ENCODE measurements at places on chromosomes 16 and 17.

DNA sequence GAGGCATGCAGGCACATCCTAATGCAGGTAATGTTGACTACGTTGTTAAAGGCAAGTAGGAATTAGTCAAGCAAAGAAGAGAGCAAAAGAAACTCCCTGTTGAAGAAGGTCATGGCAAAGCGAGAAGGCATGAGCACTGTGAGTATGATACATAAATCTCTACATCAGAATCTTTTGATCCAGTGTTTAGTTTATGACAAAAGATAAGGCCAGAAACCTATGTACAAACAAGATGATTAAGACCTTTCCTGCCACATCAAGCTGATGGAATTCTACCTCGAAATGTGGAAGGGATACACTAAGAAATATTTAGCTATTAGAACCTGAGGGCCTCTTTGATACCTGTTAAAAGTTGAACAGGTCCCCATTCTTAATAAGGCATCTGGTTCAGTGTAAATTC lies 20.2 kb downstream of the SYCE1L start:
- no peak for DNase-seq

DNA sequence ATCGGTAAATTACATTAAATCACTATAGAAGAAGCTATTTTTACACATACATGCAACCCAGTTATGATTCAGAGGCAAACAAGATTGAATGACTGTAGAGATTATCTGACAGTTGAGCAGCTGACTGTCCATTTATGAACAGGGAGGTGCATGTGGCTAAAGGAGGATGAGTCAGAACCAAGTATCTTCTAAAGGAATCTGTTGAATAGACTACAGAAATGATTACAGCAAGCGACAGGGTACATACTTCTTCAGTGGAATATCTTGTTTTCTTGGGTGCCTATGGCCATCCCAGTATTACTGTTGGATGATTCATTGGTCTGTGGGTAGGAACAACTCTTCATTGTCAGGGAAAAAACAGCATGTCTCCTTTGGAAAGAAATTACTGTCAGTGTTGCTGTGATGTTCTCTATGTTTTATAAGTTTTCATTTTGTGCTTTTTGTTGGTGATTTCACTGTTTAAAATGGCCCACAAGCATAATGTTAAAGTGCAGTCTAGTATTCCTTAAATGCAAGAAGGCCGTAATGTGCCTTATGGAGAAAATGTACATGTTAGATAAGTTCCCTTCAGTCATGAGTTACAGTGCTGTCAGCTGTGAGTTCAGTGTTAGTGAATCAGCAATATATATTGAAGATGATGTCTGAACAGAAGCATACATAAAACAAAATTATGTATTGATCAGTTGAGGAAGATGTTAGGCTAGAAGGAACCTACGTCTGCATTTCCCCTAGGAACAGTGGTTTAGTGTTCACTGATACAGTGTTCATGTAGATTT lies 27.0 kb downstream of the CBFB start:
- no peak for DNase-seq

- no peak for DNase-seq
Observed at GRCh38 chr17:28279411-28279810, 39.6 kb upstream of the TMEM97 start.

DNA sequence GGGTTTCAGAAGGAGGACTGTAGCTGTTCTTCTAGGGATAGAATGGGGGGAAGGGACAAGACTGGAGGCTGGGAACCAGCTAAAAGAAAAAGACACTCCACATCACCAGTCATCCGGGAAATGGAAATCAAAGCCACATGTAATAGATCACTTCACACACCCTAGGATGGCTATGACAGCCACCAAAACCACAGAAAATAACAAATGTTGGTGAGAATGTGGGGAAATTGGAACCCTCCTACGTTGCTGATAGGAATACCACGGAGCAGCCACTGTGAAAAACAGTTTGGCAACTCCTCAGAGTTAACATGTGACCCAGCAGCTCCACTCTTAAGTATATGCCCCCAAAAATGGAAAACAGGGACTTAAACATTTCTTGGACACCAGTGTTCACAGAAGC lies 2.3 kb downstream of the TLE7 start:
- DNase-seq: no peak

DNA sequence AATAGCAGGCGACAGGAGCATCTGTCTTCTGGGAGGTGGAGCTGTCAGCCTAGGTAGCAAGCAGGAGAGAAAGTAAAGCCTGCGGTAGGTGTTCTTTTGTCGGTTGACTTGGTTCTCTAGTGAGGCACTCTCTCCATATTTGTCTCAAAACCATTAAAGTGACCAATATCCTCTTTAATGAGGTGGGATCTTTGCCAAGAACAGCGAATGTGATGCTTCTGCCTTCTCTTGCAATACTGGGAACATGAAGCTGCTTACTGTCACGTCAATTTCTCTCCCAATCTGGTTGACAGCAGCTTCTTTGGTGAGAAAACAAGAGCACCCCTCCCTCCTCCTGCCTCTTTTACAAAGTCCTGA lies 176.7 kb downstream of the ABCC12 start:
- no peak for DNase-seq

GRCh38 chr17:72782985-72783701 lies 309.3 kb downstream of the SLC39A11 start:
- DNase-seq: no peak

DNA sequence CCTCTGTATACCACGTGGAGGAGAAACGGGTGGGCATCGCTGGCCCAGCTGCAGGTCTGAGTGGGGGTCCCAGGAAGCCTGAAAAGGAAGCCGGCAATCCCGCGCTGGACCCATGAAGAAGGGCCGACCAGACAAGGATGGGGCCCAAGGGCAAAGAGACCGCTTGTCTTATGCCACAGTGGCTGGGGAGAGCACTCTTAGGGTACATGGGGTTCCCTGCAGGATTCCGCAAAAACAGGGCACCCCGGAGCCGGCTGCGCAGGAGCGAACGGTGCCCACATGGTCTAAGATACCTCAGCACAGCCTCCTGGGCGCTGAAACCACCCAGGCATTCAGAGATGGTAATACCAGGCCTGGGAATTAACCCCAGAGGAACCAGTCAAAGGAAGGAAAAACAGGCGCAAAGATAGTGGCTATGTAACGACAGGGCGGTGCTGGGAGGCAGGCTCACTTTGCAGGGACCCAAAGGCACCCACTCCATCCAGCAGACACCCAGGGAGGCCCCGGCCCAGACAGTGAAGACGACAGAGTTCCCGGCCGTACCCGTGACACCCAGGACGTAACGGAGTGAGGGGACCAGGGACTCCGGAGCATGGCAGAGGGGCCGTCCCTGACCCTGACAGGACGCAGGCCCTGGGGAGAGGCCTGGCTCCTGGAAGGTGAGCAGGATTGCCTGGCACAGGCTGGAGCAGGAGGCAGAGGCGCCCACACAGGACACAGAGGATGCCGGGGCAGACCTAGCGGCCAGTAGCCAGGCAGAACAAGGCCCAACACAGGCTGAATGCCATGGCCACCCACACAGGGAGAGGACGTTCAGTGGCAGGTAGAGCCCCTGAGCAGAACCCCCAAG lies 10.3 kb downstream of the PIEZO1 start:
- DNase-seq: no peak

DNA sequence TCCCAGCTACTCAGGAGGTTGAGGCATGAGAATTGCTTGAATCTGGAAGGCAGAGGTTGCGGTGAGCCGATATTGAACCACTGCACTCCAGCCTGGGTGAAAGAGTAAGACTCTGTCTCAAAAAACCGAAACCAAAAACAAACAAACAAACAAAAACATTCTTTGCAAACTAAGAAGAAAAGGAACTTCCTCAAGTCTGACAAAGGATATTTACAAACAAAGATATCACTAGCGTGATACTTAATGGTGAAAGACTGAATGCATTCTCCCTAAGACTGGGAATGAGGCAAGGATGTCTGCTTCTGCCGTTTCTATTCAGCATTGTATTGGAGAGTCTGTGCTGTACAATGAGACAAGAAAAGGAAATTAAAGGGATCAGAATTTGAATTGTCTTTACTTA lies 10.5 kb upstream of the MPO start:
- DNase-seq: no peak

GRCh38 chr16:11142261-11142630 lies 113.8 kb downstream of the SOCS1 start:
- no peak for DNase-seq

DNA sequence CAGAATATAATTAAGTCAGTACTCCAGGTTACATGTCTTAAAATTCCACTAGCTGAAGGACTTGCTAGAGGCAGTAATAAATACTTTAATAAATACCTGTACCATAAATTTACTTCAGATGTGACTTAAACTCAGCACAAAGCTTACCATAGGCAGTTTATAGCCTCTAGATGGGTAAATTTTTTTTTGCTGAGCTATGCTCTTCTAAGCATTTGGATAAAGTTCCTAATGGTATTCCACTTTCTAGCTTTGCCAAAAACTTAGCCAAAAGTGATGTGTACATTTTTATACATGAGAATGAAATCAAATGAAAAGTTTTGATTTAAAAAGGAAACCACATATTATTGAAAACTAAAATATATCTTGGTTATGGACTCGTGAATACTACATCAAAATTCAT lies 63.7 kb upstream of the DHX40 start:
- DNase-seq: no peak

GRCh38 chr16:70483426-70483825 lies 29.0 kb downstream of the FCSK start:
- DNase-seq: no peak

DNA sequence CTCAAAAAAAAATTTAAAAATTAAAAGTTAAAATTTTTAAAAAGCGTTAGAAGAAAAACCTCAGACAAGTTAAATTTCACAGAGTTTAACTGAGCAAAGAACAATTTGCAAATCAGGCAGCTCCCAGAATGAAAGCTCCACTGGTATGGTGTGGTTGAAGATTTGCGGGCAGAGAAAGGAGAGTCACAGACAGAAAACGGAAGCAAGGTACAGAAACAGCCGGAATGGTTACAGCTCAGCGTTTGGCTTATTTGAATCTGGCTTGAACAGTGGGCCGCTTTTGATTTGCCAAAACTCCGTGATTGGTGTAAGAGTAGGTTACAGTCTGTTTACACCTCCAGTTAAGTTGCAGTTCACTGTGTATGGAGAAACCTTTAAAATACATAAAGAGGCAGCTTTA lies 297.1 kb downstream of the HS3ST4 start:
- no peak for DNase-seq

DNA sequence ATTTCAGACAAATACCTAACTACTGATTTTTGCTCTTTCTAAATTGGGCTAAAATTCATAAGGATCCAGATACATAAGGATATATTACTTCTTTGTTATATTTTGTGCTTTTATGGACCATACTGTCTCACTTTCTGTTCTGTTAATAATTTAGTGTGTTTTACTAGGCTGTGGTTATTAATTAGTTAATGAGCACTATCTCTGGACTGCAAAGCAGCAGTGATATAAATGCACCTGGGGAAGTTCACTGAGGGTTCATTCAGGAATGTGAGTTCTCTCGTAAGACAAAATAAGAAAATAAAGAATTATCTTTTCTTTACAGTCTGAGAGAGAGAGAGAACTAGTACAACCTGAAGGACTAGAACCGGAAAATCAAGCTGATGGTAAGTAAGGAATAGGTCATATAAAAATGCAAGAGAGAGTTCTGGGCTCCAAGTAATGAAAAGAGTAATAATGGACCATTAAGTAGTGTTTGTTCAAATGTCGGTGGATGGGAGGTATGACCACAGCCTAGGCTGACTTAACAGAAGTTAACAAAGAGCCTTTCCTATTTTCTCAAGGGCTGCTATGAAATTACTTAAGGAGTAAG lies 55.6 kb downstream of the IKZF3 start:
- DNase-seq: no peak

GRCh38 chr17:45145035-45145389 lies 3.3 kb upstream of the HEXIM1 start:
- no peak for DNase-seq

DNA sequence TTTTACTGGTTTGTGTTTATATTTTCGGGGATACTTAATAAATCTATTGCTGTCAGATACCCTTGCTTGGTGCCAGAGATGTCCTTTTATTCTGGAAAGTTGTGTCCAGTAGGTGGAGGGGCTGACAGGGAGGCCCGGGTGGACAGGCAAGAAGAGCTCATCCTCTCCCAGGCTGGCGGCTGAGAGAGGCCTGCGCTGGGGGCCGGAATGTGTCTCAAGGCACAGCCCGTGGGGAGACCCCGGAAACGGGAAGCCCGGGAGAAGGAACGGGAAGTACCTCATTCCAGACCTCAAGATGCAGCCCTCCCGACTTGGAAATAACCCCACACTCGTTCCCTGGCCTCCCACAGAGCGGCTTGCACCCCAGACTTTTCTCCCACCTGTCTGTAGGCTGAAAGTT lies 12.5 kb upstream of the DEF8 start:
- DNase-seq: no peak

DNA sequence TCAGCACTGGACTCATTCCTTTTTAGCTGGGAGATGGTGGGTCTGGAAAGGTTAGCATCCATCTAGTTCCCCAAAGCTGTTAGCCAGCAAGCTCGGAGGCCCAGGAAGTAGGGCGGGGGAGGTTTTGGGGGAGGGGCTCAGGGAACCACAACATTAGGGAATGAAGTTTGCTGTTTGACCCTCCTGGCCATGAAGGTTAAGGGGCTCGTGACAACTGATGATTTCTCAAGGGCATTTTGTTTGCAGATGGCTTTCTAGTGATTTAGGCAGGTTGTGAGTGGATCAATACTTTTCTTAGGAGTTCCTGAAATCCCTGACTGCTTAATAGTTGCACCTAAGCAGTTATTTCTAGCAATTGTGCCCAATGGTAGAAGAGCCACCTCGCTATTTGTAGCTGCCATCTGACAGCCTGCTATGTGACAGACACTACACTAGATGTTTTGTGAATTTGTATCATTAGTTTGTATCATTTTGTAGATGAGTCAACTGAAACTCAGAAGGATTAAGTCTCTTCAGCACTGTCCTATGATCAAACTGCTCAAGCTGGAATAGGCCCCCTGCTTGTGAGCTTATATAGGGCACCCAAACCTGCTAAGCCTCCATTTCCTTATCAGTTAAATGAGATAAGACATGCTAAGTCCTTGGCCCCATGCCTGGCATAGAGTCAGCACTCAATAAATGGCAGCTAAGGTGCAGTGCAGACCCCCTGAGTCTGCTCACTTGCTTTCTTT lies 146.4 kb downstream of the IRX3 start:
- DNase-seq: no peak

- no peak for DNase-seq
Observed at GRCh38 chr16:70331588-70332358, 14.9 kb upstream of the DDX19A start.

- no peak for DNase-seq
Observed at GRCh38 chr16:48271728-48272127, 24.4 kb upstream of the ABCC11 start.

- no peak for DNase-seq
Observed at GRCh38 chr17:60586288-60586974, 13.6 kb upstream of the PPM1D start.

- no peak for DNase-seq
Observed at GRCh38 chr17:1095853-1096173, 84.0 kb downstream of the ABR start.

GRCh38 chr16:66926961-66927436 lies 1.7 kb upstream of the RRAD start:
- DNase-seq: no peak

DNA sequence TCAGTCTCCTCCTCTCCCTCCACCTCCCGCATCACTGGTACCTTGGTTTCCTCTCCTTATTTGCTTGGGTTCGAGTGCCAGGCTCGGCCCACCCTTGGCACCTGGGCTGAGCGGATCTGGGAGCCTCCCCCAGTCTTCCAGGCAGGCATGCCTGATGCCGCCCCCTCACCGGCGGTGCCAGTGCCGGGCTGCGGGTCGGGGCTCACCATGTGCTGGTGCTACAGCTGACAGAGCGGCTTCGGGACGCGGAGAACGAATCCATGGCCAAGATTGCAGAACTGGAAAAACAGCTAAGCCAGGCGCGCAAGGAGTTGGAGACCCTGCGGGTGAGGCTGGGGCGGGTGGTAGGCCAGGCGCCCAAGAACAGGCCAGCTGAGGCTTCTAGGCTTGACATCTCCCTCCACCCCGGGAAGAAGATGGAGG lies 19.2 kb downstream of the FMNL1 start:
- DNase-seq: no peak

Data from stimulated activated CD8-positive, alpha-beta memory T cell treated with anti-CD3 and anti-CD28 coated beads, Interleukin-2, amount 100 ng/mL, for 1 hour (primary cell).